K562 (cell line): ENCODE measurements at places on chromosomes 5 and 9.

DNA sequence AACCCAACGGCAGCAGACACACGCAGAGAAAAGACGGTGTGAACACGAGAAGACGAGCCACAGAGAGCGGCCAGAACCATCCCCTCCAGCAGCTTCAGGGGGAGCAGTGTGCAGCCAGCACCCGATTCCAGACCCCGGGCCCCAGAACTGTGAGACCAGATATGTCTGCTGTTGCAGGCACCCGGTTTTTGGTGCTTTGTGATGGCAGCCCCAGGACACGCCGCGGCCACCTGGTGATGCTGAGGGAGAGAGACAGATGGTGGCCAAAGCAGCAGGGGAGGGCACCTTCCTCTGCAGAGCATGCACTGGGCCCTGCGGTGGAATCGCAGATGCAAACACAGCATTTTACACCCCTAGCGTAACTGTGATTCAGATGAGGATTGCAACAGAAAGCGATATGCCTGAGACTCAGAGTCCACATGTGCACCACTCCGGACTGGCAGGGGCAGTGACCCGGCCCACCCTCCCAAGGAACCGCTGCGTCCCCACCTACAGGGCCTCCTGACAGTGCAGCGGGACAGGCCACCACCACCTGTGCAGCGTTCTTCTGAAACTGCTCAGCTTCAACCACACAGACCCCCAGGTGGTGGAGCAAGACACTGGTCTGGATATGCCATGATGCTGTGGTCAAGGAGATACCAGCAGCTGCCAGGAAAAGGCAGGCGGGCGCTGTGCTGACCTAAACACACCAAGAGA lies 24.0 kb downstream of the ZDHHC11B start:
- no peak for DNase-seq

DNA sequence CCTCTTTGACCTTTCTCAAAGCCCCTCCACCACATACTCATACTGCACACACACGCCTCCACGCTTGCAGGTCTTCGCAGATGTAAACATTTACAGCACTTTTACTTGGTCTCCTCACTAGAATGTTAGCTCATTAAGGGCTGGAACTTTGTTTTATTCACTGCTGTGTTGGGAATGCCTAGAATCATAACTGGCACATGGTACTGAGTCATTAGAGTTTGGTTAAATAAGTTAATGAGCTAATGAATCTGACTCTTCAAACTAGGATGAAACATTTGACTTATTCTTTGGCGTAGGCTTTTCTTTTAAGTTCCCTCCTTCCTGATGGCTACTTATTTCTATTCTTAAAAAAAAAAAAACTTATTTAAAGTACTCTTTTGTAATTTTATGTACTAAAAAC lies 28.9 kb downstream of the MAN2A1 start:
- no peak for DNase-seq

DNA sequence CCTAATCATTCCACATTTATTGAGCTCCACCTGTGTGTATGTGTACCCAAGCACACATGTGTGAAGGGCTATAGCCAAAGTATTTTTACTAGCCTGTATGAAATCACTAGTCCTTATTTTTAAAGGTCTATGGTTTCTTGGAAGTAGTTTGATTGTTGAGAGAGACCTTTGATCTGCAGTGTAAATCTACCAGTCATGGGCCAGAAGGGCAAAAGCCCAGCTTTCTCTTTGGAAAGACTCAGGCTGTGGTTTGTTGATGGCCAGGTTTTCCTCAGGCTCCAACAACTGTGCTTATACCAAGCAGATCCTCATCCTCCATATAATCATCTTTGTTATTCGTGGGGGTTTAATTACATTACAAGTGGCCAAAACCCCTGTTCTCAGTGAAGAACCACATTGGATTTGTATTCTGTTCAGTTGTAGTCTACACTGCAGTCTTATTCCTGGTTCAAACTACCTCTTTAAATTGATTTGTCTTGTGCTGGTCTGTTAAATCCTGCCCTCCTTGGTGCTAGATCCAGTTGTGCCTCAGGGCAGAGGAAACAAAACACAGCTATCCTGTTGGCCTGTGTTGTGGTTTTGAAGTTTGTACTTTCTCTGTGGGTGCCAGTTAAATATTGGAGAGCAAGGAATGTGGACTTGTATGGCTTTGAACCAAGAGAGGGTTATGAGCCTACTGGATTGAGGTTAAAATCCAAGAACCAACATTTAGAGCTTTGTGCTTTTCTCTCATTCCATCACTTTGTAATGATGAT lies 13.3 kb downstream of the CDC26 start:
- DNase-seq = no peak

- DNase-seq = no peak
Measured at GRCh38 chr9:128943832-128944620, 3.4 kb downstream of the DOLK start.

GRCh38 chr5:134603059-134603458 lies 29.6 kb downstream of the SAR1B start:
- DNase-seq = no peak

DNA sequence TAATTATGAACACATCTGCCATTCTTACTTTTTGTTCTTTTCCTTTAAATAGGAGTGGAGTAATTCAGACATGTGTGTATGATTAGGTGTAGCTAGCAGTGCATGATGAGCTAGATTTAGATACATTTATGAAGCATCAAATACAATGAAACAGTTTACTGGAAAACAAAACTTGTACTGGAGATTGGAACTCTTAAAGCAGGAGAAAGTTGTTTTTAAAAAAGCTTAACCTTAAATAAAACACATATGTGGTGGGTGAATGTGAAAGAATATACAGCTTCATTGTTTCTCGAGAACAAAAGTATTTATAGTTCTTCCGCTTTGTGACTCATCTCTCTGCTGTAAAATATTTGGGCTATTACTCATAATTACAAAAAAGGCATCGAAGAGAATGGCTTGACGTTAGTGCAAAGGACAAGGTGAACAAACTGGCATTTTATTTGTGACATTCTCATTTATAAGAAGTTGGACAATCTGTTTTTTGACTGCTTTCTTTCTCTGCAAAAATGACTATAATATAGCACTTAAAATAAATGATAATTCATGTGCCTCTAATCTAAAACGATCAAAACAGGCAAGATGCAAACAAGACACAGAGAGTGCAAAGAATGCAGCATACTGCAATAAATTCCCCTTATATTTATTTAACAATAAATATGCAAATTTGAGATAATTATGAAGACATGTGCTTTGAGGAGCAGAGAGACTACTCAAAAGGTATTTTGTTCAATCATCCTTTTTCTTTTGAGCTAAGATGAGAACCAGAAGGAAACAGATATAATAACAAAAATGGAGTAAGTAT lies 478.8 kb downstream of the CETN3 start:
- DNase-seq = no peak

- DNase-seq = no peak
Measured at GRCh38 chr9:8229226-8229625, 429.6 kb upstream of the DMAC1 start.

- no peak for DNase-seq
Measured at GRCh38 chr9:72441848-72442607, 77.0 kb upstream of the ZFAND5 start.

GRCh38 chr5:763998-764781 lies 20.3 kb downstream of the ZDHHC11B start:
- DNase-seq = no peak

- DNase-seq = no peak
Measured at GRCh38 chr9:120730654-120731514, 16.6 kb upstream of the MEGF9 start.

DNA sequence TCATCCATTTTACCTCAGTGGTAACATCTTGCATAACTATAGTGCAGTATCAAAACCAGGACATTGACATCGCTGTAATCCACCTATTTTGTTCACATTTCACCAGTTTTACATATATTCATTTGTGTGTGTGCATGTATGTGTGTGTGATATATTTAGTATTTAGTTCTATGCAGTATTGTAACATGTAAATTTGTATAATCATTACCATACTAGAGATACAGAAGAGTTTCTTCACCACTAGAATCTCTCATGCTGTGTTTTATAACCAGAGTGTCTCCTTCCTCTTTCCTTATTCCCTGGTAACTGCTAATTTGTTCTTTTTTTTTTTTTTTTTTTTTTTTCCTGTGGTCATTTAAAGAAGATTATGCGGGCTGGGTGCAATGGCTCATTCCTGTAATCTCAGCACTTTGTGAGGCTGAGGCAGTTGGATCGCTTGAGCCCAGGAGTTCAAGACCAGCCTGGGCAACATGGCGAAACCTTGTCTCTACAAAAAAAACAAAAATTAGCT lies 11.0 kb downstream of the RASA1 start:
- no peak for DNase-seq

GRCh38 chr9:136628268-136628667 lies 34.4 kb upstream of the EGFL7 start:
- no peak for DNase-seq

GRCh38 chr9:20835377-20836286 lies 151.6 kb downstream of the FOCAD start:
- DNase-seq = no peak

- DNase-seq = no peak
Measured at GRCh38 chr5:38695021-38695958, 138.8 kb upstream of the LIFR start.

GRCh38 chr5:9112520-9113291 lies 433.2 kb downstream of the SEMA5A start:
- DNase-seq = no peak

DNA sequence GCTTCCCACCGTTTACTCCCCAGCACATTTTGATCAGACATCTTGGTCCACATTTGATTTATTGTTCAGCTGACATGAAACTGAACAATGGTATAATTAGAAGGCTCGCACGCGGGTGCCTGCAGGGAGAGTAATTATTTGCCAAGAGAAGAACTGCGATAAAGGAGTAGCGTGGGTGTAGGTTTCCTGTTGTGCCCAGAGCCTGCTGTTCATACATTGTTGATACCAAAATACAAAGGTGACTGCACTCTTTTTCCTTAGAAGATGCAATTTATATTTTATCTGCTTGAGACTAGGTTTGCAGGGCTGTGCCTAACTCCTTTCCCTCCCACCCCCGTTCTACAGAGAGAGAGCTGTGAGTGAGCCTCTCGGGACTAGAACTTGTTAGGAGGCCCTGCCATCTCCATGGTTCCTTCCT lies 241.8 kb upstream of the MSX2 start:
- no peak for DNase-seq

DNA sequence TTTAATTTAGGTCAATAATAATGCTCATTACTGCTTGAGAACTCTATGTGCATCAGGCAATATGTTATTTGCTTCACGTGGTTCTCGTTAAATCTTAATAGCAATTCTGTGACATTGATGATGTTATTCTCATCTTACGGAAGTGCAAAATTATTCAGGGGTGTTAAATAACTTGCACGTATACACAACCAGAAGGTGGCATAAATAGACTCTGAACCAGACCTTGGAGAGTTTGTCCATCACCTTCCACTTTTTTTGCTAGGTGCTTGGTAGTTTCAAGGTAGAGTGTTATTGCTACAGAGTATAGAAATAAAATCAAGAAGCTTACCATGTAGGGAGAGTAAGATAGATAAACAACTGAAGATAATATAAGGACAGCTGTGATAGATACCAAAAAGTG lies 23.6 kb upstream of the TNFAIP8 start:
- DNase-seq = no peak

- DNase-seq = peak; percentile 41
Measured at GRCh38 chr5:172102913-172103626, 85.0 kb downstream of the STK10 start.

DNA sequence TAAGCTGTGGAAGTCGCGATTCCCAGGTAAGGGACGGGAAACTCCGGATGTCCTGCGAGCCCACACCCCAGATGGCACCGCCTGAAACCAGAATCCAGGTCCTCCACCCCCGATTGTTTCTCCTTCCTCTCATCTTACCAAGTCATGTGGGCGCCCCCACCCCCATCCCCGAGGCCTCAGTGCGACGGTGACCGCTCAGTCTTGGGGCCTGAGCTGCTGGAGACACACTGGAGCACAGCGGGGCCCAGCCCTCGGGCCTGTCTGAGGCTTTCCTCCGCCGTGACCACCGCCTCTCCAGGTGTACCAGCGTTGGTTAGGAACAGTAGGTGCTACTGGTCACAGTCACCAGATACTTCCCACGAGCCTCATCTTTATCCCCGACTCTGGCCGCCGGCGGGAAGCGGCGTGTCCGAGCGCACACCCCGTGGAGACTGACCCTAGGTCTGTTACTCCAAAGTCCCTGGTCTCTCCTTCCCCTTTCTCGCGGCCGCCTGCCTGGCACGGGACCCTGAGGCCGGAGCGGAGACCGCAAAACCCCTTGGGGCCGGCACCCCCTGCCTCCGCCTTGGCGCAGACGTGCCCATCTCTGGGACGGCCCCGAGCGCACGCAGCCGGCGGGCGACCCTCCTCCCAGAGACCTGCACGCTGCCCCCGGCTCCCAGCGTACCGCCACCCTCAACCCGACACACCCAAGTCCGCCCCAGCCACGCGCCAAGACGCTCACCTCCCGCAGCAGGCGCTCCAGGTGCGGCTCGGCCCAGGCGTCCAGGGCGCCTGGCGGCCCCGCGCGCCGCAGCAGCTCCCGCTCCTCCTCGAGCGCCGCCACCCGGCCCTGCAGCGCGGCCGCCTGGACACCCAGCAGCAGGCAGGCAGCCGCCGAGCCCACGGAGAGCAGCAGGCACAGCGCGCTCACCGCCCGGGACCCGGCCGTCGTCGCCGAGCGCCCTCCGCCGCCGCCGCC lies 733 bp downstream of the COL23A1 start:
- DNase-seq = peak; percentile 41

GRCh38 chr5:27034565-27034964 lies 3.8 kb downstream of the CDH9 start:
- DNase-seq = no peak

- DNase-seq = no peak
Measured at GRCh38 chr9:129224618-129225489, 46.8 kb upstream of the IER5L start.

- DNase-seq = no peak
Measured at GRCh38 chr9:129194221-129194620, 16.2 kb upstream of the IER5L start.

DNA sequence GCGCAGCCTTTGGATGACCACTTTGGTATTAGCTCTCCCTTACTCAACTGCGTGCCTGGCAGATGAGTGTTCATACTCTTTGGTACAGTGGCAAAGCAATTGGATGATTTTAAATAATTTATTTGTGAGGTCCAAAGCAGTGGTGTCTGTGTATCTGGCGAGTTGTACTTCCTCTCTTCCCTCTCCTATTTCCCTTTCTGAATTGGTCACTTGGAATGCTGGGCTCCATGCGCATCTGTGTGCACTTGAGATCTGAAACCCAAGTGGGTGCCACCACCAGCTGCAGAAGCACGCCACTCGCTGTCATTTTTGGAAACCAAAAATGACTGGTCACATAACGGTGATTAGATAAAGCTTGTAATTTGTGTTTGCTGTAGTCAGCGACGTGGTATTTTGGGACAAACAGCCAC lies 386.0 kb upstream of the KLF4 start:
- no peak for DNase-seq
